Suppressor macrophage treated with lipopolysaccharide for 4 hours (primary cell): ENCODE measurements at places on chromosomes 2 and 18.

- peak; percentile 29 for DNase-seq
These were observed 21.0 kb upstream of the STAT4 start for GRCh38 chr2:191171708-191172355.

- DNase-seq, result no peak
These were observed 4.7 kb downstream of the RTKN start for GRCh38 chr2:74436848-74437695.

- DNase-seq, result no peak
These were observed 13.1 kb downstream of the TET3 start for GRCh38 chr2:73997813-73998212.

DNA sequence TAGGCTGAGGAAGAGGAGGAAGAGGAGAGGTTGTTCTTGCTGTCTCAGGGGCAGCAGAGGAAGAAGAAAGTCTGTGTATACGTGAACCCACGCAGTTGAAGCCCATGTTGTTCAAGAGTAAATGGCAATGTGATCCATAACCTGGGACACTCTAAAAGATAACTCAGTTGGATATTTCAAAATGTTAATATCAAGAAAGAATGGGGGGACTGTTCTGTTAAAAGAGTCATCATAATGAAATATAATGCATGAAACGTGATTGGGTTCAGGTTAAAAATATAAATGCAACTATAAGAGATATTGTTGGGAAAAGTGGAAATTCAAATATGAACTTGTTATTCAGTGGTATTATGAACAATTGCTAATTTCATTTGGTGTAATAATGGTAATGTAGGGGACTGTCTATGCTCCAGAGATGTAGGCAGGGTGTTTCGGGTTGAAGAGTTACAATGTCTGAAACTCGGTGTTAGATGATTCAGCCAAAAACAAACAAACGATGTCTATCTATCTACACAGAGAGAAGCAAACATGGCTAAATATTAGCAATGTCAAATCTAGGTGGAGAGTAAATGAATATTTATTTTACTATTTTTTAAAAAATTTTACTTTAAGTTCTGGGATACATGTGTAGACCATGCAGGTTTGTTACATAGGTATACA is 21.1 kb upstream of the POLE4 start:
- no peak for DNase-seq

DNA sequence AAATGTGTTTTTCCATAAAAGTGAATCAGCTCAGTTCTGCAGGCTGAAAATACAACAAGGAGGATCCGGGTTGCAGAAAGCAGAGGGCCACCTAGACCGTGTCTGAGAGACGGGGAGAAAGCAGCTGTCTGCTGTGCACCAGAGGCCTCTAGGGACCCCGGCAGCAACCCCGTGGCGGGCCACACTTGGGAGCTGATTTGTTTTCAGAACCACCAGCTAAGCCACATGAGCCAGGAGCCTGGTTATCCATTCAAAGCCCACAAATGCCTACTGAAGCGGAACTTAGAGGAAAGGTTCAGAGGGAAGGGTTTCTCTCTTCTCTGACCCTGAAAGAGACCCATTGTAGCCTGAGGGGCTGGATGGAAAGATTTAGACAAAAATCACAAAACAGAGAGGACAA is 28.4 kb upstream of the ID2 start:
- no peak for DNase-seq

GRCh38 chr2:182080493-182080892 is 94.8 kb downstream of the PPP1R1C start:
- peak; percentile 31 for DNase-seq

DNA sequence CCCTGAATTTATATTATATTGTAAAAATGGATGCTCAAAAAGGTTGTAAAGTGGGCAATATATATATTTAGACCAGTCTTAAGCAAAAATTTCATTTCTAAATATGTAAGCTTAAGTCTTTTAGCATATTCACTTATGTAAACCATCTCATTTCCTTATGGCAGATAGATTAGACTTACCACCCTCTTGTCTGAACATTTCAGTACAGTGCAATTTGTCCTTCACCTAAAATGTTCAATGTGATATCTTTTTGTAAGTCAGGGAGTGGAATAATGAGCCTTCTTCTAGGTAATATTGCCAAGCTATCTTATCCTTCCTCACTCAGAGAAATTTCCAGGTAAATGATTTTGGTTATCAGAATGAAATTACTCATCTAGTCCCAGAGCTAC is 92.3 kb downstream of the KLF7 start:
- no peak for DNase-seq

DNA sequence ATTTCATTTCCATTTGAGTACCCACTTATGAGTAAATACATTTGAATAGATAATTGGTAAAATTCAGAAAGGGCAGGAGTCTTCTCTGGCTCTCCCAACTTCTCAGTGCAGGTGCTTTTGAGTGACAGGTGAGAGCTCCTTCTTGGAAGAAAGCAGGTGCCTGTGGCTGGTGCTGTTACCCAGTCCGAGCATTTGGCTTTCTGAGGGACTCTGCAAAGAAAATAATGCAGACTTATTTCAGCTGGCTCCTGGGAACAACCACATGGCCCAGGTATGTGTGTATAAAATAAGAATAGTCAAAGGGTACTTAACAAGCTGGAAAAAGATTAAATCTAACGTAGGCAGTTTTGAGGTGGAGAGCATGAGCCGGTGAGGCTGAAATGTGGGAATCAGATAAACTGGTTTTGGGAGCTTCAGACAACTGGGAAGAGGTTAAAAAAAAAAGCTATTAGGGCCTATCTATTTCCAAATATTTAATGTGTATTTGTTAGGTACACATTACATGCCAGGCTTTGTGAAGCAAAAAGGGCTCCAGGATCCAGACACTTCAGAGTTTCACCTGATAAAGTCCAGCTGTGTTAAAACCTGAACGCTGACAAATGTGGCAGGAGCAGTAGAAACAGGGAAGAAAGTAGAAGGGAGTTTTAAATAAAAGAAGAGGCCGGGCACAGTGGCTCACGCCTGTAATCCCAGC is 20.6 kb downstream of the ZNF236 start:
- DNase-seq, result no peak

- DNase-seq, result peak; percentile 16
These were observed 2.4 kb downstream of the TTN start for GRCh38 chr2:178804791-178805190.

GRCh38 chr2:189409131-189409530 is 32.1 kb upstream of the WDR75 start:
- no peak for DNase-seq

GRCh38 chr2:108413711-108414095 is 35.3 kb upstream of the GCC2 start:
- DNase-seq, result no peak

DNA sequence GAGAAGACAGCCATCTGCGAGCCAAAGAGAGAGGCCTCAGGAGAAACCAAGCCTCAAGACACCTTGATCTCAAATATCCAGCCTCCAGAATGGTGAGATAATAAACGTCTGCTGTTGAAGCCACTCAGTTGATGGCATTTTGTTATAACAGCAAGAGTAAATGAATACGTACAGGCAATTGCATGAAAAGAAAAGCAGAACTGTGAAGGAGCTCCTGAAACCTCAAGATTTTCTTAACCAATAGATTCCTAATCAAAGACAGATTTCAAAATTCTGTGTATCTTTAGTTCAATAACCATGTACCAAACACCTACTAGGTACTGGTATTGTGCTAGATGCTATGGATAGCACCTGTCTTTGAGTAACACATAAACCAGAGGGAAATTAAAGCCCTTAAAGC is 139.5 kb downstream of the PIEZO2 start:
- DNase-seq, result no peak

DNA sequence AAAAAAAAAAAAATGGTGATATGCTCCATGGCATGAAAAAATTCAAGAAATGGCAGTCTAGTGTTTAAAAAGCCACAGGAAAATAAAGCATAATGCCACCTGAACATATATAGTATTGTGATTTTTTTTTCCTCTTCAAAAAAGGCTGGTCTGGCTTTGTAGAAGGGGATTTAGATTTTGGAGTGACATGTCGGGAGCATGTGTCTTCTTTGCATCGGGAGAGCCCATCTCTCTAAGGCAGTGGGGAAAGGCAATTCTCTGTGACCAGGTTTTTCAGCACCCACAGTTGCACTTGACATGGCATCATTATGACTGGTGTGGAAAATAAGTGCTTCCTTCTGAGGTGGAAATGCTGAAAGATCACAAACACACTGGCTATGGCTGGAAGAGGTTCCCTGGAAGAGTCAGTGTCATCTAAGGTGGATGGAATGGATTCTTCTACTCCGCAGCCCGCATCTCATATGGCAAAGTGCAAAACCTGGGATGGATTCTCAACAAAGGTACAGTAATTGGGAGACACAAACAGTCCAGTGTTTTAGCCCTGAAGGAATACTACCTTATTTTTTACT is 172.5 kb downstream of the AGAP1 start:
- no peak for DNase-seq

DNA sequence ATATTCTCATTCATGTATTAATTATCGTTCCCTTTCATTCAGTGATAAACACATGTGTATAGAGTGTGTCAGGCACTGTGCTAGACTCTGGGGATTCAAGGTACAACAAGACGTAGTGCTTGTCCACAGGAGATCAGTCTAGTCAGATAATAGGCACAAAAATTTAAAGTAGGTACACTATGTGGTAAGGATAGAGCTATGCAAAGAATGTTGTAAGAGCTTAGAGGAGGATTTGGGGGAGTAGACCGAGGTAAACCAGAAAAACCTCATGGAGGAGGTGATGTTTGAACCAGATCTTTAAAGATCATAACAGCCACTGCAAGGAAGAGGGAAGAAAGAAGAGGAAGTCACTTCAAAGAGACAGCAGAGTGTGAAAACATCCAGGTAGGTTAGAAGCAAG is 256.9 kb upstream of the DDX18 start:
- DNase-seq, result no peak

GRCh38 chr2:237408335-237409000 is 5.5 kb downstream of the COL6A3 start:
- DNase-seq, result no peak

- no peak for DNase-seq
These were observed 319.6 kb downstream of the AGAP1 start for GRCh38 chr2:235813398-235813797.

GRCh38 chr2:179373816-179374215 is 109.2 kb upstream of the SESTD1 start:
- no peak for DNase-seq
